ENCODE measurements at places on chromosomes 6 and 20.

DNA sequence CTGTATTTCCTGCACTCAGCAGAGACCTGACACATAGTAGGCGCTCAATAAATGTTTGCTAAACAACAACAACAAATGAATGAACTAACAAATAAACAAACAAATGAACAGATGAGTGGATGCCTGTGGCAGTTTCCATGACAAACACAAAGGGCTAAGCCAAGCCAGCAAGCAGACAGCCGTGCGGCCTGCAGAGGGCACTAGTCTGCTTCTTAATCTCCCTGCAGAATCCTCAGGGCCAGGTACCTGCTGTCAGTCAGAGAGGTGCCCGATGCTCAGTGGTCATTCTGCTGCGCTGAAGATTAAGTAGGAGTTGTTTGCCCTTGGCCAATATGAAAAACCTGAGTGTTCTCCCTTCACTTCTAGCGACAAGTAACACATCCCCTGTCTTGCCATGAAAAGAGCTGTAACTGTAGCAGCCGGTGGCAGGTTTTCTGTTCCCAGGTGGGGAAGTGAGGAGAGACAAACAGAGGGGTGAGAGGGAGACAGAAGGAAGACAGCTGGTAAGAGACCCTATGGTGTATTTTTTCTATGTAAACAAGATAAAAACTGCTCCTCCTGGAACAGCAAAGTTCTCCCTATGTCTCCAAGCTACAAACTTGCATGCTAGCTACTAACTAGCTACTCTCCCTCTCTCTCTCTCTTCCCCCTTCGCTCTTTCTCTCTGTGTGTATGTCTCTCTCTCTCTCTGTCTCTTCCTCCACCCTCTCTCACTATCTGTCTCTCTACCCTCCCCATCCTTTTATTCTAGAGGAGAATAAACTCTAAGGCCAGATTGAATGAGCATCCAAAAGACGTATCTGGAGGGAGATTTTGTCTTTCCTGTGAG lies at the start of gene MC3R:
Gene MC3R (plus strand): TSS at position 779 of the 829 bp plus-strand sequence. CDS start 112 bp downstream, outside the sequence.
- DNase-seq = peak; percentile 29

DNA sequence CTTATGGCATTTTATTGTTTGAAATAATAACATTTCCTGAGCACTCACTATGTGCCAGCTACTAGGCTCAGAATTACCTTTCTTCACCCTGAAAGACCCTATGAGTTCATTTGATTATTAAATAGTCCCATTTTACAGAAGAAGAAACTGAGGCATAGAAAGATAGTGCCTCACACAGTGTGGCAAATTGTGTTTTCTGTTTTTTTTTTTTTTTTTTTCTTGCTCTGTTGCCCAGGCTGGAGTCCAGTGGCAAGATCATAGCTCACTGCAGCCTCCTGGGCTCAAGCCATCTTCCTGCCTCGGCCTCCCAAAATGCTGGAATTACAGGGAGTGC lies 59.7 kb upstream of the PTPN1 start:
- no peak for DNase-seq

GRCh38 chr20:56417911-56418310 lies 5.9 kb downstream of the CASS4 start:
- DNase-seq = peak; percentile 37

GRCh38 chr6:155310596-155310995 lies 3.7 kb downstream of the TFB1M start:
- DNase-seq = peak; percentile 71

DNA sequence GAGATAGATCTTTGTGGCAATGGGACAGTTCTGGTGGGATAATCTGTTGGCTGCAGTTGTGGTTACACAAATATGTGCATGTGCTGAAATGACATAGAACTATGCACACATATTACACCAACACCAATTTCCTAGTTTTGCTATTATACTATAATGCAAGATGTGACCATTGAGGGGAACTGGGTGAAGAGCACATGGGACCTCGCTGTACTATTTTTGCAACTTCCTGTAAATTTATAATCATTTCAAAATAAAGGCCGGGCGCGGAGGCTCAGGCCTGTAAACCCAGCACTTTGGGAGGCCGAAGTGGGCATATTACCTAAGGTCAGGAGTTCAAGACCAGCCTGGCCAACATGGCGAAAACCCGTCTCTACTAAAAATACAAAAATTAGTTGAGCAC lies 8.7 kb downstream of the ARMC12 start:
- no peak for DNase-seq

DNA sequence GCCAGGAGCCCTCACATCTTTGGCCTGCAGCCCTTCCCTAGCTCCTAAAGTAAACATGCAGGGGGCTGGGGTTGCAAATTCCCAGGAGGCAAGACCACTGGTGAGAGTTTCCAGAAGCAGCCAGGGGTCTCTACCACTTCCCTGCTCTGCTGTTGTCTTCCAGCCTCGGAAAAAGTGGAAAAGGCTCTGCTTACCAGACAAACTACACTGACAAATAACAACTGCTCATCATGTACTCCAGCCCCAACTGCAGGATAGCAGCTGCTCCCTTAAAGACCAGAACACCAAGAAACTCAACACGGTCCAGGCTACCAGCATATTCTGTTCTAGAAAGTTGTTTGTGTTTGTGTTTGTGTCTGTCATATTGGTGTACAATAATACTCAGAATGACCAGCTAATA lies 187.5 kb upstream of the MARCKS start:
- DNase-seq = no peak

GRCh38 chr6:90068703-90069523 lies 174.6 kb downstream of the GJA10 start:
- no peak for DNase-seq

GRCh38 chr6:142883011-142883410 lies 62.0 kb downstream of the HIVEP2 start:
- peak; percentile 49 for DNase-seq

DNA sequence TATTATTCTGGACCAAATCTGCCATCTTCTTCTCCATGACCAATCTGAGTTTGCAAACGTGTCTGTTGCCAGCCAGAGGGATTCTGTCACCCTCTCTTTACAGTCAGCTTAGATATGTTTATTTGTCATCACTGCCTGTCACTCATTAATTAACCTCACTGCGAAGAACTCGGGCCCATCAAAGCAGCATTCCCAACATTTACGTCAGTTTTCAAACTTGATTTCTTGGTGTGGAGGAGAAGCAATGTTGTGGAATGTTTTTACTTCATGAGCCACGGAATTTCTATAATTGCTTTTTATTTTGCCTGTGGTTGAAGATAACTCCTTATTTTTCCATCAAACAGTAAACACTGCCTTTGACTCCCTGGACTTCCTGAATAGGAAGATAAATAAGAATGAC lies 91.8 kb upstream of the CNKSR3 start:
- DNase-seq = no peak

DNA sequence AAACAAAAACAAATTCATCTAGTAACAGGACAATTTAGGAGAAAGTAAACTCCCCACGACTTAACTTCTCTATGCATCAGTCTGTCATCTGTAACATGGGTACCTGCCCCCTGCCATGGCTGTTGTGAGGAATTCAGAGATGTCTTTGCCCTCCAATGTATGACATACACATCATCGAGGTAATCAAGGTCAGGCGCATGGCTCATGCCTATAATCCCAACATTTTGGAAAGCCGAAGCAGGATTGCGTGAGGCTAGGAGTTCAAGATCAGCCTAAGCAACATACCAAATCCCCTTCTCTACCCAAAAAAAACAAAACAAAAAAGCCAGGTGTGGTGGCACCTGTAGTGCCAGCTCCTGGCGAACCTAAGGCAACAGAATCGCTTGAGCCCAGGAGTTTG lies 9.0 kb downstream of the EEF1A1 start:
- no peak for DNase-seq

DNA sequence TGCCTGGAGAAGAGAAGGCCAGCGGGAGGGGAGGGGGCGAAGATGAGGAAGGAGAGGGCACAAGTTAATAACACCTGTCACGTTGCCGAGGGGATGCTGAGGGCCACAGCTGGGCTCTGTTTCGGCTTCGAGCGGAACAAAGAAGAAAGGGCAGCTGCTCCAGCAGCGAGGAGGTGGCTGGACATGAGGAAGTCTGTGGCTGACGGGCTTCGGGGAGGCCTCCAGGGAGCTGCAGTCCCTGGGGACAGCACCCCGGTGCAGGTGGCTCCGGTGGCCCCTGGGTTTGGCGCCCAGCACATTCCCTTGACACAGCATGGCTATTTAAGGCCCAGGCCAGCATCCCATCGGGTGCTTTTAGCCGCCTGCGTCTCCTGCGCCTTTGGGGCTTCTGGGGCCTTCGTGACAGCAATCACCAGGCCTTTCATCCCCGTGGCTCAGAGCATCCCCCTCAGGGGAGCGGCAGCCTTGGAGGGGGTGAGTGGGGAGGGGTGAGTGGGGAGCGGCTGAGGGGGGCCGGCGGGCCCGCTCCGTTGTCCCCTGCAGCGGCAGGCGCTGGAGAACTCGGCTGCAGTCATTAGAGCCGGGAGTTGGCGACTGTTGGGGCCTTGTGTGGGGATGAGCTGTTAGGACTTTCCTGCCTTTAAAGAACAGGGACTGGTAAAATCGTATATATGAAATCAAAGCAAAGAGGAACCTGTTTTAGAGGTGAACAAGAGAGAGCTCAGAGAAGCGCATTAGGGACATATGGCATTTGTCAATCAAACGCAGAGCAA lies 99.0 kb downstream of the TMEM242 start:
- no peak for DNase-seq
